ENCODE measurements at places on chromosomes 4 and X. TPM values are rescaled to one million over a fixed set of nuclear protein-coding genes. Genes with fewer than 3 reads are reported as not detected.
A peak's percentile ranks its signal among the peaks of the same experiment; 100 is the strongest.

- no peak for DNase-seq
Observed at GRCh38 chr4:110073053-110073845, 125.2 kb downstream of the ELOVL6 start.

DNA sequence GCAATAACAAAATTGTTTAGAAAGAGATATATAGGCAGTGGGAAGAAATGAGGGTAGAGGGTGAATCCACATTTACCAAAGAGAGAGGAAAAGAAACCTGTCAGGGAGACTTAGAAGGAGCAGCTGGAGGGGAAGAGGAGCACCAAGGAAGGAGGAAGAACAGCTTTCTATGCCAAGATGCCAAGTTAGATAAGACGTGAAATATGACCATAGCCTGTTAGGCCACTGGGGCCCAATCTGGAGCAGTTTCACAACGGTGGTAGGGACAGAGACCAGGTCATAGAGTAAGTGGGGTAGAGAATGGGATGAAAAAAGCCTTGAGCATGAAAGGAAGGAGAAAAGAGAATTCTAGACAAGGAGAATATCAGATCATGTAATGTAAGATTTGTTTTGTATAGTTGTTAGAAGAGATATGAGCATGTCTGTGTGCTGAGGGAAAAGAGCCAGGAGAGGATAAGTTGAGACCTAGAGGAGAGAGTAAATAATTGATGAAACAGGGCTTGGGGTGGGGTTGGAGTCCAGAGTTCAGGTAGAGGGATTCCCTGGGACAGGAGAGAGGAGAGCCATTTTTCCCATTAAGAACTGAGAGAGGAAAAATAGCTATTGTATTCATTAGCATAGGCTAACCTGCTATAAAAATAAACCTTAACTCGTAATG, 4.4 kb upstream of the SOWAHB start:
- no peak for DNase-seq

GRCh38 chr4:92387459-92388069, 83.8 kb downstream of the GRID2 start:
- DNase-seq, result peak; percentile 2

DNA sequence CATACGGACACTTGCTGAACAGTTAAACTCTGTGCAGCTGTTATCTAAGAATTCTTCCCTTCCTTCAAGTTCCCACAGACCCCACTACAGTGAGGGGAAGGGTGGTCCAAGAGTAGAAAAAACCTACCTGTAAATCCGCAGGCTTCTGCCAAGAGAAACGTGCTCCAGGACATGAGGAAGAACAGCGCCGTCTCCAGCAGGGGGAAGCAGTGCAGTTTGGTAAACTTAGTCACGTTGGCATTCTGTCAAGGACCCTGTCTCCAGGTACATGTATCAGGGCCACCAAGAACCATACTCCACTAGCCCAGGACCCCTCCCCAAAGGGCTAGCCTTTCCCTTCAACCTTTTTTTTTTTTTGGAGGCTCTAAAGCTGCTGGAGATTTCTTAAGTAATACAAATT, 79.9 kb downstream of the CHST7 start:
- DNase-seq, result peak; percentile 36

GRCh38 chr4:120703908-120704307, 218.6 kb downstream of the PRDM5 start:
- DNase-seq, result no peak

DNA sequence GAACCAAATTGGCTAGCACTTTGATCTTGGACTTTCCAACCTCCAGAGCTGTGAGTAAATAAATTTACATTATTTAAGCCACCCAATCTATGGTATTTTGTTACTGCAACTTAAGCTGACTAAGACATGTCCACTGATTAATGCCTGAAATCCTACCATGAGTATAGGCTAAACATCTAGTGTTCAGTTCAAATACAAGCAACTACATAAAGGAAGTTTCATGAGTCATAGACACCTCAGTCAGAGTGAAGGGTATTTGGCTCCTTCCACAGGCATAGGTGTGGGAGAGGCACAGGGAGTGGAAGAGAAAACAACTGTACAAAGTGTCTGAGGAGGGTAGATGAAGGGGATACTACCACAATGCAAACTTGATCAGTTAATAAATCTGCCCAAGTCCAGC, 35.5 kb upstream of the PCDH19 start:
- no peak for DNase-seq

DNA sequence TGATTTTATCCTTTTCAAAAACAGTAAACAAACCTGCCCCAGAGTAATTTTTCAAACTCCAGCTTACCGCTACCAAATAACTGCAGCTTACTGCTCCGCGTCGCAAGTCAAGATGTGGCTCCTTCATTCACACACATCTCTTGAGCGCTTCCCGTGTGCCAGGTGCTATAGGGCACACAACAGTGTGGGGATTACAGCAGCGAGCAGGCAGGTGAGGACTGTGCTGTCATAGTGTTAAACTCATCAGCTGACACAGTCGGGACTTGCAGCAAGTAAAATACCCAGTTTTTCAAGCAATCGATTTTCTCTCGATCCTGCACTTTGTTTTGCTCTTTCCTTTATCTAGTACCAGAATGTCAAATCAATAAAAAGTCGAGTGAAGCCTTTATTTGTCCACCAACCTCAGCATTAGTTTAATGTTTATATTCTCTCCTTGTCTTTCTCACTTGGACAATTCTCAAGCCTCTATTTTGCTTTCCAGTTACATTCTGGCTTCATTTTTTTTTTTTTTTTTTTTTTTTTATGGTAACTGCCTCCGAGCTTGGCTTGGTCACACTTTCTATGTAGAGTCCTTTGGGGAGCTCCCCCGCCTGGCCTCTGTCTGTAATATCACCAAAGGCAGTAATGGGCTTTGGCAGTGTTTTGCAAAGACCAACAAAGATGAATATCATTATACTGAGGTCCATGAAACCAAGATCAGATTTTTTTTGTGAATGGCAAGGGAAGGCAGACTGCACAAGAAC, 8.3 kb upstream of the ASB5 start:
- peak; percentile 58 for DNase-seq

DNA sequence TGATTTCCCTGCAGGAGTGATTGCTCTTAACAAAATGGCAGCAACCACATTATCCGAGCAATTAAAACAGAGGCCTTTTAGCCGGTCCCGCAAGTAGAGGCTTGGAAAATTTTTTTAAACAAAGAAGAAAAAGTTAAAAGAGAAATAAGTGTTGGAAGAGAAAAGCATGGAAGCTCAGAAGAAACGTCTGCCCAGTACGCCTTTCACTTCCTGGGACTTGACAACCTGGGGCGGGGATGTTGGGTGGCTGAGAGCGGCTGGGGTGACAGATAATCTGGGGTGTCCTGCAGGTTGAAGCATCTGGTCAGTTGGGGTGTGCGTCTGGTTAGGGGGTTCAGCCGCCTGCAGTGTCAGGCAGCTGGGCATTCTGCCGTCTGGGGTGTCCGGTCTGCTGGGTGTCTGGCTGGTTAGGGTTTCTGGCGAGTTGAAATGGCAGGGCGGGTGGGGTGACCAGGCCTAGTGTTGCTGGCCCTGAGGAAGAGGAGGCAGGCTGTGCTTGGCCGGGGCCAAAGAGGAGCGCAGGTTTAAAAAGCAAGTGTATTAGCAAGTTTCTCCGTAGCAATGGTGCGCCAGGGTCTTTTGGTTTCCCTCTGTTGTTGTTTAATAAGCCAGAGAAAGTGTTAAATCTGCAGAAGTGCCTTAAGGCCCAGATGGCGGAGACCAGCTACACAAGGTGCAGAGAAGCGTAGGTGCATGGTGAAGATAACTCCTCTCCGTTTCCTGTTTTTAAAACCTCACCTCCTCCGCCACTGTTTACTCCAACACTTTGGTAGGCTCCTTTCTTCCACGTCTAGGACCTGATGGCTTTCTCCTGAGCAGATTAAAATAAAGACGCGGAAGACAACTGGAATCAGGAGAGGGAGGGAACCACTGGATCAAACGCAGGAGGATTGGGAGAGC, 5.6 kb downstream of the HAND2 start:
- no peak for DNase-seq

- no peak for DNase-seq
Observed at GRCh38 chr4:185018834-185019455, 655 bp downstream of the HELT start.

GRCh38 chr4:55475394-55476243, 71.1 kb downstream of the CLOCK start:
- no peak for DNase-seq

- peak; percentile 3 for DNase-seq
Observed at GRCh38 chrX:131675596-131676194, 131.8 kb downstream of the OR13H1 start.

DNA sequence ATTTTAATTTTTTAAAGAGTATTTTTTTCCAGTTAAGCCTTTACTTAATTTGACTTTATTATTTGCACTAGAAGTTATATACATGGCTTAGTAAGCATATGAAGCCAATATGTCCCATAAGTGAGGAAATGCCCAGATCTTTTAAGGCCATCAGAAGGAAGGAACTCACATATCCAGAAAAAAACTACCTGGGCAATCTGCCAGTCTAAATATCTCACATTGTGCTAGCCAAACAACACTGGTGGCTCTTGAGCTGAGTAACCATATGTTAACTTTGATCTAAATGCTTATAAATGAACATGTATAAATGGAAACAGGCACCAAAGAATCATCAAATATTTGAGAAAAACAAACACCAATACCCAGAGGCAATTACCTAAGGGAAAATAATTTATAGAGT, 138.6 kb upstream of the APOOL start:
- peak; percentile 4 for DNase-seq

DNA sequence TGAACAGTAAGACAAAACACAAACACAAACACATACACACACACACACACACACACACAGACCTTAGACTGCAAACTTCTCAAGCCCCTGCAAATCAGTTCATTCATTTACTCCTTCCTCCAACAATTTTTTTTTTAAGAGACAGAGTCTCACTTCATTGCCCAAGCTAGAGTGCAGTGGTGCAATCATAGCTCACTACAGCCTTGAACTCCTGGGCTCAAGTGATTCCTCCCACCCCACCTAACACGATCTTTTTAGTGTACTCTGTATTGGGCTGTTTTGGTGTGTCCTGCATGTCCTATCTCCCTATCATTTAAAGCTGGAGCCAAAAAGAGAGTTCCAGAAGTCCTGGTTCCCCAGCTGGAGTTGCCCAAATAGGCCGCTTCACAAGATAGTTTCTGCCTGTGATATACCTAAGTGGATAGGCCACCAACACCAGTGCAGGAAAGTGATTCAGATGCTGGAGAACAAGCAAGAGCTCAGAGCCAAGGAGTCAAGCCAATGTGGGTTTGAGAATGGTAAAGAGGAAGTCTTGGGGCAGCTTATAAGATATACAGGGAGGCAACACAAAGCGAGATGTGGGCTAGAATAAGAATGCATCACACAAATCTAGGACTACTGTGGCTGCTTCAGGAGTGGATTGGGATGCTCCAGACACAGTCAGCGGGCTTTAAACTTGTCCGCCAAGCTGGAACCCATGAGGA, 85.4 kb upstream of the RAPGEF2 start:
- DNase-seq, result no peak

- DNase-seq, result no peak
Observed at GRCh38 chr4:129364747-129365452, 268.9 kb downstream of the C4orf33 start.

- no peak for DNase-seq
Observed at GRCh38 chrX:56107320-56107719, 124.8 kb upstream of the KLF8 start.

GRCh38 chrX:18537068-18537467, 111.7 kb downstream of the CDKL5 start:
- no peak for DNase-seq

Gene PPEF2
- not detected for total RNA-seq

Gene F8
- 1.6 TPM for total RNA-seq

Gene PWWP3B
- not detected for total RNA-seq

Gene MAGED4B
- 8.7 TPM for total RNA-seq

Gene RNF150
- total RNA-seq, result 0.17 TPM

Gene OR13H1
- not detected for total RNA-seq

Gene CT55
- not detected for total RNA-seq

Gene DCHS2
- total RNA-seq, result 0.07 TPM

Measured in Calu3 (cell line).